ENCODE measurements at places on chromosomes 4 and X.

GRCh38 chrX:13693341-13693961, 4.5 kb downstream of the RAB9A start:
- no peak for DNase-seq

DNA sequence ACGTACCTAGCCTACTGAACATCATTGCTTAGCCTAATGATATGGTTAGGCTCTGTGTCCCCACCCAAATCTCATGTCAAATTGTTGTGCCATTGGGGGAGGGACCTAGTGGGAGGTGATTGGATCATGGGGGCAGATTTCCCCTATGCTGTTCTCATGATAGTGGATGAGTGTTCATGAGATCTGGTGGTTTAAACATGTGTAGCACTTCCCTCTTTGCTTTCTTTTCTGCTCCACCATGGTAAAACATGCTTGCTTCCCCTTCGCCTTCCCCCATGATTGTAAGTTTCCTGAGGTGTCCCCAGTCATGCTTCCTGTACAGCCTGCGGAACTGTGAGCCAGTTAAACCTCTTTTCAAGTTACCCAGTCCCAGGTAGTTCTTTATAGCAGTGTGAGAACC, 102.6 kb downstream of the RAPGEF2 start:
- DNase-seq: no peak

DNA sequence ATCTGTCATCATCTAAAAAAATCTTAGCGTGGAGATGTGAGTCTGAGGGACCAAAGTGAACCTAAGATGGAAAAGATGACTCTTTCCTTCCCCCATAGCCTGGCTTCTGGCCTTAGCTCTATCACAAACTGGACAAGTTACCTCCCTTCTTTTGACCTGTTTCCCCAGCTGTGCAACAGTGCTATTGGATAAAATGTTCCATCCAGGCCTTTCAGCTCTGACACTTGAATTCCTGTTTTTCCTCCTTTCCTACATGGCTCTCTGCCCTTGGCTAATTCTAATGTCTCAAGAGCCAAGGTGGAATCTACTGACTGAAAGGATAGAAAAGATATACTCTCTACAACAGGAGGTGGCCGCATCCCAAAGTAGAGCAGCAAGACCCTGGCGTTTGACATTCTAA, 84.5 kb upstream of the ARHGEF9 start:
- no peak for DNase-seq

GRCh38 chr4:14168919-14169318, 541.4 kb upstream of the BOD1L1 start:
- peak; percentile 17 for DNase-seq

GRCh38 chr4:164802301-164802901, 48.5 kb downstream of the SMIM31 start:
- DNase-seq: no peak

GRCh38 chrX:141714680-141715079, 16.1 kb upstream of the SPANXD start:
- no peak for DNase-seq

GRCh38 chr4:88477229-88477860, 20.4 kb downstream of the HERC5 start:
- no peak for DNase-seq

DNA sequence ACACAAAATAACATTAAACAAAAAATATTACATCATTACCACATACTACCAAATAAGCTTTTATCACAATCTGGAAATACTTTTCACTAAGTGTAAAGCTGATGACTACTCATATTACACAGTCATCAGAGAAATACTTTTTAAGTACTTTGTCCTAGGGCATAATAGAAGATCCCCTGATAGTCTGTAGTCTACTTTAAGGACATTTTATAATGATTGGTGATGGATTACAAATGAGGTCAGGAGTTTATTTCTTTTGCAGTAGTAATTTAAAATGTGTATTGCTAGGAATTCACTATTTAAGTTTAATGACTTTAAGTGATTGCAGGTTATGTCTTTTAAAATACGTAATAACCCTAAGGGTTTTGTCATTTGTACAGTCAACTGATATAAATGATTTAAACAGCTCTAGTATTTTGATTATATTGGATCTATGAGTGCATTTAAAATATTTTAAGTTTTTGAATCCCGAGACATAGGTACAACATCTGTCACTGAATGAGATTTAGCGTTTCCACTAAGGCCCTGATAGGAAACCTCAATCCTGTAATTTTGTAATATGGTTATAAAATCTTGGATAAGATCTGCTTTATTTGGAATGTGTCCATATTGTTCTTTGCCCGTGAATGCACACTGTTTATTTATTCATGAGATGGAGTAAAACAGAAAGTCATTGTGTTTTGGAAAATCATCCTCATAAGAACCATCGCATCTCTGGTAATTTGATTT, 189.5 kb downstream of the ARAP2 start:
- no peak for DNase-seq

DNA sequence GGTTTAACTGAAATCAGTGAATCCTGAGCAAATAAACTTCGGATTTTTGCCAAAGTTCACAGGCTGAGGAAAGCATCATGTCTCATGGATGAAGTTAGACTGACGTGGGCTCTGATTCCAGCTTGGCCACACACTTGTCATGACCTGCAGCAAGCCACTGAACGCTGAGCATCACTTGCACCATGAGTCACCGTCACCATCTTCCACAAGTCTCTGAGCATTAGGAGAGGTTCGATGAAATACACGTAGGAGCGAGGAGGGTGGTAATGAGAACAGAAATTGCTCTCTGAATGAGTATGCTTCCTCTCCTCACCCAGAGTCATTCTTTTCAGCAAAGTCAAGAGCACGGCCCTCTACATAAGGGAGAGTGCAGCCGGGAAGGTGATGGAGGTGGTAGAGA, 3.8 kb upstream of the TRIML2 start:
- no peak for DNase-seq

DNA sequence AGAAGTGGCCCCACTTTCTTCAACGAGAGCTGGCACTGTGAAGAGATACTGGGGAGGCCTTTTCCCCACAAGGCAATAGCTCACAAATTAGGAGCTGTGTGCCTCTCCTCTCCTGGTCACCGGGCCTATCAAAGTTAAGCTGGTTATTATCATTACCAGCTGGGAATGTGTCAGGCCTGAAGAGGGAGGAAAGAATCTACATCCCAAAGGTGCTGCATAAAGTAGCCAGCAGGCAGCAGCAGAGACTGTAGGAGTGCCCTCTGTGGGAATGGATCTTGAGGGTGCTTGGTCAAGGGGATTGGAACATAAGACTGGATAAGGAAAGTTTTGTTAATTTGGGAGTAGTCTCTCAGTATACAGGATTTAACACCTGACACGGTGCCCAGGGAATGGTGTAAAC, 9.1 kb upstream of the TMPRSS11D start:
- DNase-seq: no peak

DNA sequence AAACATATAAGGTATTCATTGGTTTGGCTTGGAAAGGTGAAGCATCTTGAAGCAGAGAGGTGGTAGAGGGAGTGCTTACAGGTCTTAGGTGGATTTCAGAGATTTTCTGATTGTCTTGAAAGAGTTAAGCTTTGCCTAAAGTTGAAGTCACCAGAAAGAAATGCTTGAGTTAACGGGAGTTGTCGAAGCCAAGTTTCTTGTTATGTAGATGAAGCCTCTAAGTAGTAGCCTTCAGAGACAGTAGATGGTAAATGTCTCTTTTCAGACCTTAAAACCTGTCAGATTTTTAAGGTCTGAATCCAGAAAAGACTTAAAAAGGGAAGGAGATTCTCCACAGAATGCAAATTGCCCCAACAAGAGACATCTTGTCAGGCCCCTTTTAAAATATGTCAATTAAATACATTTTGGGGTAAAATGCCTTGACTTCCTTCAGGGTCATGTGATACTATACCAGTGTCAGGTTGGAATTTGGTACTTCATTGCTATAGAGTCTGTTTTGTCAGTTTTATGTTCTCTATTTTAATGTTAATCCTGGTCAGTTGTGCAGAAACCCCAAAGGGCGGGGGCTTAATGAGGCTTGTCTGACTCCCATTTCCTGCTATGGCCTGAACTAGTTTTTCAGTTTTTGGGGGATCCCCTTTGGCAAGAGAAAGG, 81.0 kb downstream of the PCDH18 start:
- DNase-seq: no peak

DNA sequence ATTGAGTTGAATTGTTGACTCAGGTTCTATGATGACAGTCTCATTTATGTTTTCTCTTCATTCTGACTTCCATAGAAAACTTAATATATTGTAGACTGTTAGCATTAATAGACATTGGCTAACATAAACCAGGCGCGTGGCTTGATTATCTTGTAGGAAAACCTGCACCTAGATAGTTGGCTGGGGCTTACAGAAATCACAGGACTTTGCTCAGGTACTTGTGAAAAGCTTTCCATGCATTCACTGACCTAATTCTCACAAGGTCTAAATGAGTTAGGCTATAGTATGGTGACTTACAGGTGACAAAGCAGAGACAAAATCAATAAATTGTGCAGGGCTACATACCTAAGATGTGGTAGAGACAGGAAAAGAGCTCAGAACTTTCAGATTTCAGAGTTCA, 212.8 kb downstream of the GPAT3 start:
- peak; percentile 30 for DNase-seq

DNA sequence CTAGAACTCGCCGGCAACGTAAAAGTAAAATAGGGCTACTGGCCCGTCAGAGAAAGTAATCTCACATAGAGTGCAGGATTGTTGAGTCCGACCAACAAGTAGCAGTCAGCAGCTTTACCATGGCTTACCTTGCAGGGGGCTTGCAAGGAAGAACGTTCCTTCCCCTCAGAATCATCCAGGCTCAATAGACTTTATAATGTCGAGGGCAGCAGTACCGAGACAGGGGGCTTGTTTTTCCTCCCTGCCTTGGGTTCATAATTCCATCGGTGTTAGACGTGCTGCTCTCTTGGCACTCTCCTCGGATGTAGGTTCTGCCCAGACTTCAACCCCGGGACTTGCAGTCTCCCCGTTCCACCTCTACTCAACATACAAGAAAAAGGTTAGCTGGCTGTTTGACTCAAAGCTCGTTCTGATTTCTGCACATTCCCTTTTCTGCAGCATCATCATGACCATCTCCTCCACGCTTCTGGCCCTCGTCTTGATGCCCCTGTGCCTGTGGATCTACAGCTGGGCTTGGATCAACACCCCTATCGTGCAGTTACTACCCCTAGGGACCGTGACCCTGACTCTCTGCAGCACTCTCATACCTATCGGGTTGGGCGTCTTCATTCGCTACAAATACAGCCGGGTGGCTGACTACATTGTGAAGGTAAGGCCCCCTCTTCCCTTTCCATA, 1.5 kb downstream of the SLC10A4 start:
- no peak for DNase-seq

GRCh38 chr4:1377606-1378261, 28.5 kb downstream of the NKX1-1 start:
- no peak for DNase-seq

DNA sequence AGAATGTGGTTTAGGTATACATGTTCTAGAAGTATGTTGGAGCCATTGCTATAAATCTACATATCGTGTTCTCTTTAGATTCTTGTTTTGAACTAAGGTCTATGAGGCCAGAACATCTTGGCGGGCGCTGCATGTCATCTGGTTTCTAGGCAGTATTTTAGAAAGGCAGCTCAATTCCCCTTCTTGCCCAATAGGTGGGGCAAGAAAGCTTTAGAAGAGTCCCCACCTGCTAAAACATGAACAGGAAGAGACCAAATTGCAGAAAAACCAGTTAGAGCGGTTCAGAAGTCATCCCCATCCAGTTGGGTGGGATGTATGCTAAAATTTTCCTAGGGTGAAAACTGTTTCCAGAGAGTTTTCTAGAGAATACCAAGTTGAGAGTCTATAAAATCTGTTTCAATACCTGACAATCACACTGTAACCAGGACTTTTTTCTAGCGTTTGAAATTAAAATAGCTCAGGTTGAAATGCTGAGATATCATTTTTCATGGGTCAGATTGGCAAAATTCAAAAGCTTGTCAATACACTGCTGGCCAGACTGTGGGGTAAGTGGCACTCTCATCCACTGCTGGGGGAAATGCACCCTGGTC, 17.5 kb upstream of the SH3KBP1 start:
- peak; percentile 36 for DNase-seq

DNA sequence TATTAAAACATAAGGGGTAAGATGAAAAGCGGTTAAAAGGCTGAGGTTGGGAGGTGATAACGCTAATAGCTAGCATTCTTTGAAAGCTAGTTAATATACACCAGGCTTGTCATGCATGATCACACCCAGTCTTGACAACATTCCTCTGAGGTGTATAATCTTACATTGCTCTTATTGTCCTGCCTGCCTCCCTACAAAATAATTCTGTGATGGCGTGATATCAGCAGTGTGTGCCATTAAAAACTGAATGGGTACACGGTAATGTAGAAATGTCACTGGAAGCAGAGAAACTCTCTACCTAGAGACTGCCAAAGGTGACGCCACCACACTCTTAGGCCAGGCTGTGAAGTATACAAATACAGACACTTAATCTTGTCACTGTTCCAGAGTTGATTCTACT, 68.1 kb downstream of the DIAPH2 start:
- peak; percentile 6 for DNase-seq

DNA sequence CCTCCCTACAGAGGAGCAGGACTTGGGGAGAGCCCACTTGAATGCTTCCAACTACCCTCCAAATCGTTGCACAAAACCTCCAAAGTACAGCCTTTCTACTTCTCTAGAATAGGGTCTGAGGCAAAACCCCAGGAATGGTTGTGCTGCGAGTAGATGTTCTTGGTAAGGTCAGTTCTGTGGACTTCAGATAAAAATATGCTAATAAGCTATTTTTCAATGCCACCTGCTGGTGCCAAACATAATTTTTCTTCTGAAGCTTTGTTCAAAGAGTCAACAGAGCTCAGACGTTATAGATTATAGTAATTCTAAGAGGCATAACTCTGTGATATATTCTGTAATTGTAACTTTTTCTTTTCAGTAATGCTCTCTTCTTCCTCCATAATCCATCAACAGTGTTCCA, 425.7 kb downstream of the GPAT3 start:
- DNase-seq: no peak

GRCh38 chr4:39446842-39447573, 11.7 kb downstream of the RPL9 start:
- peak; percentile 73 for DNase-seq

GRCh38 chr4:87391576-87392054, 627 bp upstream of the HSD17B11 start:
- no peak for DNase-seq

DNA sequence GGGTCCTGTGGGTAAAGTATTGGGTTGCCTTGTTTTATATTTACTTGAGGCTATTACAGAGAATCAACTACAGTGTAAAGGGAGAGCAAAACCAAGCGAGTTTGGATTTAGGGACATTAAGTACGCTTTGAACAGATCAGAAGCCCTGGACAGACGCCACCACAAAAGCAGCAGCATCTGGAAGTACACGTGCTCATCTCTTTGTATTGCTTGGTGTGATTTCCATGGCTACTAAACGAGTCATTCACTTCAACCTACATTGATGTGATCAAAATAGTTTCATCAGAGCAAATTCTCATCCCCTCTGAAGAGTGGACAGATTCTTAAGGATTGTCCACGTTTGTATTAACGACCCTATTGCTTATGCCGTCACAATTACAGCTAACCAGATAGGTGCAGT, 85.1 kb downstream of the SORBS2 start:
- DNase-seq: no peak

GRCh38 chr4:164252286-164252685, 501.6 kb upstream of the SMIM31 start:
- peak; percentile 6 for DNase-seq

Measured in hepatocyte (in vitro differentiated cells).